ENCODE measurements at places on chromosomes 1 and 21. TPM values are rescaled to one million over a fixed set of nuclear protein-coding genes. Genes with fewer than 3 reads are reported as not detected.

Gene SLC25A33
- total RNA-seq: 3.9 TPM

Gene TDRD10
- total RNA-seq: not detected

Gene S100B
- 15.8 TPM for total RNA-seq

Gene PADI4
- 4.3 TPM for total RNA-seq

Gene RAP1GAP
- 0.69 TPM for total RNA-seq

Gene LTN1
- 29.3 TPM for total RNA-seq

Gene ETV3L
- total RNA-seq: not detected

Gene FLG2
- total RNA-seq: not detected

GRCh38 chr1:20867062-20867461, 80.0 kb upstream of the HP1BP3 start:
- DNase-seq: no peak
- no peaks in the 10 kb centered on the region for H3K27me3 ChIP-seq
- no peaks in the 10 kb centered on the region for H3K4me1 ChIP-seq
- H3K4me3 ChIP-seq: no peak overlapping the region

DNA sequence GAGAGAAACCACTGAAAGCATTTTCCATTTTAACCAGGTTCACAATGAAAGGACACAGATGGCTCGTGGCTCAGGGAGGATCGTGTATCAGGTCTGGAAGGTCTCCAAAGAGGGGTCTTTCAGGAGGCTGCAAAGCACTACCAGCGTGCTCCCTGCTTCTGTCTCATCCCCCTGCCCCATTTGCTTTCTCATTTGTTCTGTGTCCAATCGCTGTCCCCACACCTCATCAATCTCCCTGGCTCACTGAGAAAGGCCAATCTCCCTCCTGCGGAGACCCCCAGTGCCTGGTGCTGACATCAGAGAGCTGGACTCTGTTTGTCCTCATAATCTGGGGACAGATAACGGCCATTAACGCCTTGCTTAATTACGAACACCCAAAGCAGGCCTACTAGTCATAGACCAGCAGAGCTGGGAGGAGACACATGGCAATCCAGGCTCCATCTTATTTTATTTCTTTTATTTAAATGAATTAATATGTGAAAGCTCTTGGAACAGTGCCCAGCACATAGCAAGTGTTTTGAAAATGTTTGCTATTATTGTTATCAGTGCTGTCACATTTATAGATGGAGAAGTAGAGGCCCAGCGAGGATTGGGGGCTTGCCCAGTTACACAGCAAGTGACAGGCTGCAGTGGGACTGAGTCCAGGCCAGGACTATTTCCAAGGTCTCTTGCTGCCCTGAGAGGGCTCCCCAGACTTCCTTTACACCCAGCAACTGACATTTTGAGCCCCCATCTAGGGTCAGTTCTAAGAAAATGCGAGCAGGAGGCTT, 341.0 kb upstream of the USP24 start:
- no peak for DNase-seq
- no peaks in the 10 kb centered on the region for H3K4me1 ChIP-seq
- H3K27me3 ChIP-seq: no peaks in the 10 kb centered on the region
- H3K27ac ChIP-seq: no peak overlapping the region
- no peak overlapping the region for H3K4me3 ChIP-seq
- H3K36me3 ChIP-seq: no peaks in the 10 kb centered on the region

DNA sequence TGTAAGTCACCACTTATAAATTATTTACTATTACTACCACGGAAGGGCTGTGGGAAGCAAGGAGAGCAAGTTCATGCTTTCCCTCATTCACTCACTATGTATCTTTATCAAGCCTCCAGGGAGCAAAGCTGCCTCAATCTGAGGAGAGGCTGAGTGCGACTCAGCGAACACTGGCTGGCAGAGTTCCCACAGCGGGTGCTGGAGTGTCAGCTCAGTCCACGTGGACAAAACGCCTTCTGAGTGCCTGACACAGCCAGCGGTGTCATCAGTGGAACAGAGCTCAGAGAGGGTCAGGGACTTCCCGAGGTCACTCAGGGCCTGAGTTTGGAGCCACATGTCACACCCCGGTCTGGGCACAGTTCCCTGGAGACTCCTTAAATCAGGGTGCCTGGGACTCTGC, 16.9 kb downstream of the MATN1 start:
- DNase-seq: no peak
- H3K4me3 ChIP-seq: no peak overlapping the region
- H3K36me3 ChIP-seq: no peaks in the 10 kb centered on the region
- H3K4me1 ChIP-seq: no peaks in the 10 kb centered on the region
- H3K27ac ChIP-seq: no peak overlapping the region

- DNase-seq: no peak
- peaks cover 3% of the 10 kb centered on the region for H3K4me1 ChIP-seq
- no peak overlapping the region for H3K4me3 ChIP-seq
Observed at GRCh38 chr21:15604413-15604812, 125.4 kb upstream of the USP25 start.

DNA sequence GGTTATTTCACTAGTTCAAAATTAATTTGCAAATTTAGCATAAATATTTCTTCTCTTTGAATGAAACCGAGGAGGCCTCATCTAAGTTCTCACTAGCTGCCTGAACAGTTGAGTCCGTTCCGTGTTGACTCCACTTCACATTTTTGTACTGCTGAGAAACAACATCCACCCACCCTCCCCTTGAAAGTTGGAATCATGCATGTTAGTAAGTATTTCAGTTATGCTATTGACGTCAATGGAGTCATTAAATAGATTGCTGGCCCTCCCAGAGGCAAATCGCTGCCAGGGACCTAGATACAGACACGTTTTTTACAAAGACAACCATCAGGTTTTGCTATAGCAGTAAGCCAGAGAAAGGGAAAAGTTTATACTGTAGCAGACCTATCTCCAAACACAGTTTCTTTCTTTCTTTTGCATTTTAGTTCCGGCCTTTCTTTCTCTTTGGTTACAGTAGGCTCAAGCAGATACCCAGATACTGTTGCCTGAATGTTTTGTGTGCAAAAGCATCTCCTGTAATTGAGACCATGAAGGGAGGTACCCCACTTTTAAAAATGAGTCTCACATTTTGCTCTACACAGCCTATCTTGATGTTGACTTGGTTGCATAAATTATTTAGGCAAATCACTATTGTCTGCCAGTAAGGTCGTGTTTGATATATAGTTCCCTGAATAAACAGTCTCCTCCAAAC, 262.6 kb upstream of the SGIP1 start:
- H3K4me3 ChIP-seq: peak overlapping the region; percentile 23

DNA sequence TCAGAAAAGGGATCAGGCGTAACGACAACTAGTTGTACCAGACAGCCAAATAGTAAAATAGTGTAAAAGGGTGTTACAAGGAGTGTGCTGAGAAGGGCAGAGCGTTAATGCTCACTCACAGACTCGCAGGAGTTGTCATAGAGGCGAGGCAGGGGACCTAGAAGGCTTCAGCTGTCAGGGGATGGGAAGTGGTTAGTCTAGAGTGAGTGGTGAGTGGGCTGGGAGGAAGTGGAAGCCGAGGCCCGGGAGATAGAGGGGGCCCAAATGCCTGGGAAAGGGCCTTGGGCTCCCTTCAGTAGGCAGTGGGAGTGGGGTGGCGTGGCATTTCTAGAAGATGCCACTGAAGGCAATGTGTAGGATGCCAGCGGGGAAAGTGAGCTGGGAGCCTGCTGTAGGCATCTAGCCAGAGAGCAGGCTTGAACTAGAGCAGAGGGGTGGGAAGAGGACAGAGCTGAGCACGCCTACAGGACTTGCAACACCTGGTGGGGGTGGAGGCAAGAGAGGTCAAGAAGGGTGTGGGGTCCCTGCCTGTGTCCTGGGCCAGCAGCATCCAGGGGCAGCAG, 10.3 kb downstream of the SLC6A17 start:
- no peak for DNase-seq
- H3K36me3 ChIP-seq: no peaks in the 10 kb centered on the region
- no peak overlapping the region for H3K27ac ChIP-seq
- H3K4me3 ChIP-seq: no peak overlapping the region
- H3K27me3 ChIP-seq: peaks cover 16% of the 10 kb centered on the region
- H3K4me1 ChIP-seq: peaks cover 9% of the 10 kb centered on the region

DNA sequence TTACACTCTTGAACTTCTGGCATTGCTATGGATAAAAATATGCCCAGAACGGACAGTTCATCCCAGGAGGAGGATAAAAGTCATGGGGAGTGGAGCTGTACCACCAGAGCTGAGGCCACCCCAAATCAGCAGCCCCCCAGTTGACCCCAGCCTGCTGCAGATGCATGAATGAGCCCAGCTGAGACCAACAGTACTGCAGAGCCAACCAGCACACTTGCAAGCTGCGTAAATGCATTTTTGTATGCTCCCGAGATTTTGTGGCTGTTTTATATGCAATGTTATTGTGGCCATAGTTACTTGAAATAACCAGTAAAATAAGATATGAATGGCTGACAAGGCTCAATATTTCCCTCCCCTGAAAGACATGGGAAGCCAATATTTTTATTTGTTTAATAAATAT, 264.6 kb downstream of the DUSP10 start:
- peaks cover 12% of the 10 kb centered on the region for H3K27me3 ChIP-seq
- H3K27ac ChIP-seq: no peak overlapping the region

DNA sequence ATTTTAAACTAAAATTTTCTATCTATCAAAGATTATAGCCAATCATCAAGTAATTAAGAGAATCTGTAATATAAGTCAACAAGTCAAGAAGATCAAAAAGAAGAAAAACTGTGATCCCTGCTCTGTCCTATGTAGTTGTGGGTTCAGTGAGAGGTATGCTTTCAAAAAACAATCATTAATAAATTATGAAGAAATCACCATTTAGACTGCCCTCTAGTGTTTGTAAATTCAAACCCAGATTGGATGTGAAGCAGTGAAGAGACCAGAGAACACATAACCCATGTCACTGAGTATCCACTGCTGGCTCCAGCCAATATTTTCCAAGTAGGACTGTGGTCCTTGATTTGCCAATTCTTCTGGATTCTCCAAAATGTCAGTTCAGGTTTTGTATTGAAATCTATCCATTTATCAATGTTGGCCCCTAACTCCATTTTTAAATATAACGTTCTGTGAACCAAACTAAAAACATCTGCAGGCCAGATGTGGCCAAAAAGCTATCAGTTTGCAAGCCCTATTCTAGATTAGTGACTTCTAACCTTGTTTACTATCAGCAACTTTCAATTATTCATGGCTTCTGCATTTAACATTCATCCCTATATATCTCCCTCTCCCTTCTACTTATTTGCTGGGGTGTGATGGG, 467.5 kb upstream of the CXADR start:
- H3K27ac ChIP-seq: no peak overlapping the region
- H3K4me3 ChIP-seq: no peak overlapping the region

DNA sequence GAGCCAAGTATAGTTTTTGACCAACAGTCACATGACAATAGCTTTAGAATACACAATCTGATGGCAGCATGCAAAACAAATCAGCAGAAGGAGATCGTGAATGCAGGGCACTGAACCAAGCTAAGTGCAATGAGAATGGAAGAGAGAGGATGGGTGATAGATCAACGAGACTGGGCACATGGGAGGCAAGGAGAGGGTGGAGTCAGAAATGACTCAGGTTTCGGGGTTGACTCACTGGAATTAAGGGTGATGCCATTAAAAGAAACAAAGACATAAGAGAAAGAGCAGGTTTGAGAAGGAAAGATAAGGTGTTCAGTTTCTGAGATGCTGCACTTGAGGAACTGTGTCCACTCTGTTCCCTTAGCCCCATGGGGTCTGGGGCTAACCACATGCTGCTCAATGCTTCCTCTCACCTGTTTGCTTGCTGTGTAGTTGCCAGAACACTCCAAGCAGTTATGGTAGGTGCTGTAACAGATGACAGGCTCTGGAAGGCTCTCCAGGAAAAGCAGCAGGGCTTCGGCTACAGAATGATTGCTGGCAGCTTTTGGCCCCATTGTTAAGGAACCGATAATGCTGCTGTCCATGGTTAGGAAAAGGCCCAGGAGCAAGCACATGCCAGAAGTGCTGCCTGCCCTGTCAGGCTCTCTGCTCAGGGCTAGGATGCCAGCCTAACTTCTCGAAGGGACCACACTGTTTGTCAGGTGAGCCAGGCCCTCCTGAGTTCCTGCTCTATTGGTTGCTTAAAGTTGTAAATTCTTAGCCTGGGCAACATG, 6.1 kb upstream of the MTF1 start:
- no peaks in the 10 kb centered on the region for H3K27me3 ChIP-seq
- DNase-seq: no peak
- peaks cover 21% of the 10 kb centered on the region for H3K36me3 ChIP-seq
- peak overlapping the region; percentile 57 for H3K27ac ChIP-seq
- no peak overlapping the region for H3K4me3 ChIP-seq
- H3K4me1 ChIP-seq: no peaks in the 10 kb centered on the region

GRCh38 chr1:210293171-210293607, 35.5 kb upstream of the HHAT start:
- no peaks in the 10 kb centered on the region for H3K36me3 ChIP-seq
- no peak overlapping the region for H3K4me3 ChIP-seq
- no peak overlapping the region for H3K27ac ChIP-seq
- H3K4me1 ChIP-seq: peaks cover 4% of the 10 kb centered on the region

DNA sequence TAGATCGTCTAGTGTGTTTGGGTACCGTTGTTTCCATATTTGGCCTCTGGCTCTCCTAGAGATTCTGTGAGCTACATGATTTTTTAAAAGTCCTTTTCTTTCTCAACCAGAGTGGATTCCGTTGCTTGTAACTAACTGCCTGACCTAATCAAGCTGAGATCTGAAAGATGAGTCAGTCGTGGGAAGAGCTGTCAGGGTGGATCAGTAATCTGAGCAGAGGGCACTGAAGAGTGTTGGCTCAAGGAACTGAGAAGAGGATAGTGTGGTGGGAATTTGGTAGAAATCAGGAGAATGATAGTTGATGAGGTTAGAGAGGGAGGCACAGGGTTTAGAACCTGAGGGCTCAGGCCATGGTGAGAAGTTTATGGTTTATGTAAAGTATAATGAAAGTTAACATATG, 52.2 kb downstream of the TRAF5 start:
- peaks cover 23% of the 10 kb centered on the region for H3K36me3 ChIP-seq
- no peak overlapping the region for H3K4me3 ChIP-seq
- no peak overlapping the region for H3K27ac ChIP-seq

- H3K4me3 ChIP-seq: no peak overlapping the region
- no peaks in the 10 kb centered on the region for H3K36me3 ChIP-seq
- peak; percentile 50 for DNase-seq
- H3K27ac ChIP-seq: no peak overlapping the region
Observed at GRCh38 chr1:31183927-31184554, 55.6 kb downstream of the NKAIN1 start.

DNA sequence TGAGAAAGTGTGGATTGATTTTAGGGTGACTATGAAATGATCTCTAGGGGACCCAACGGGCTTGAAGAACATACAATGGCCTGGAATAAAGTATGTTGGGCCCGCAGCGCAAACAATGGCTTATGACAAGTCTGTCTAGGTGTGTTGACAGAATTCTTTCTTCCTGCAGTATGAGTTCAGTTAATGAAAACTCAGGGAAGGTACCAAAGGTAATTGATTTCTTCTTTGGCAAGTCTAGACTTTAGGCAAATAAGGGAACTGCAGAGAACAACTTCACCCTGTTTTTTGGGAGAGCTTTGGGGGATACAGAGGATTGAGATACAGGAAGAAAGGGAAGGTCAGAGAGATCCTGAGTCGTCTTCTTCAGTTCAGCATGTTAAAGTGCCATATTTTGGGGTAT, 7.8 kb upstream of the FMO2 start:
- no peaks in the 10 kb centered on the region for H3K4me1 ChIP-seq
- no peak overlapping the region for H3K27ac ChIP-seq
- H3K36me3 ChIP-seq: no peaks in the 10 kb centered on the region
- no peak for DNase-seq

- DNase-seq: no peak
- peaks cover 2% of the 10 kb centered on the region for H3K4me1 ChIP-seq
Observed at GRCh38 chr1:236269439-236269838, 12.3 kb downstream of the ERO1B start.

GRCh38 chr1:93722081-93723031, 40.7 kb upstream of the BCAR3 start:
- no peak overlapping the region for H3K4me3 ChIP-seq
- H3K4me1 ChIP-seq: no peaks in the 10 kb centered on the region
- no peaks in the 10 kb centered on the region for H3K27me3 ChIP-seq
- H3K36me3 ChIP-seq: peaks cover 3% of the 10 kb centered on the region
- DNase-seq: no peak
- no peak overlapping the region for H3K27ac ChIP-seq
